ENCODE measurements at places on chromosomes 2 and 18.

DNA sequence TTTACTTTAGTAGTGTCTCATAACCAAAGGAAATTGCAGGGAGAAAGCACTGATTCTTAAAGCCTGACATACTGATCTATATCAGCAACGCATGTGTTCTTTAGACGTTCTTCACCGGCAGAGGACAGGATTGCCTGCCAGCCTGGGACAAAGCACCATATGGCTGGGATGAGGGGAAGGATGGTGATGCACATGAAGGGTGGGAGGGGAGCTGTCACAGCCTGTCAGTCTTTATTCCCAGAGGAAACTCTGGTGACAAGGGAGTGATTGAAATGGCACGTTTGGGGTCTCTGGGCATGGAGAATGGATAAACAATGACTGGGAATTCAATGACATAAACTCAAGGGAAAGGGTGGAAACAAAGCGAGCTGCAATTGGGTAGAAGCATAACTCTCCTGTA, 808.1 kb downstream of the DCC start:
- DNase-seq = no peak

- no peak for DNase-seq
Measured at GRCh38 chr2:111178730-111179405, 58.2 kb downstream of the BCL2L11 start.

- DNase-seq = peak; percentile 28
Measured at GRCh38 chr2:196535742-196536141, 103.8 kb upstream of the CCDC150 start.

- no peak for DNase-seq
Measured at GRCh38 chr18:35513181-35513936, 15.6 kb upstream of the INO80C start.

- DNase-seq = no peak
Measured at GRCh38 chr2:210421916-210422315, 54.6 kb downstream of the LANCL1 start.

GRCh38 chr2:71882949-71883472, 264.7 kb downstream of the CYP26B1 start:
- peak; percentile 45 for DNase-seq

DNA sequence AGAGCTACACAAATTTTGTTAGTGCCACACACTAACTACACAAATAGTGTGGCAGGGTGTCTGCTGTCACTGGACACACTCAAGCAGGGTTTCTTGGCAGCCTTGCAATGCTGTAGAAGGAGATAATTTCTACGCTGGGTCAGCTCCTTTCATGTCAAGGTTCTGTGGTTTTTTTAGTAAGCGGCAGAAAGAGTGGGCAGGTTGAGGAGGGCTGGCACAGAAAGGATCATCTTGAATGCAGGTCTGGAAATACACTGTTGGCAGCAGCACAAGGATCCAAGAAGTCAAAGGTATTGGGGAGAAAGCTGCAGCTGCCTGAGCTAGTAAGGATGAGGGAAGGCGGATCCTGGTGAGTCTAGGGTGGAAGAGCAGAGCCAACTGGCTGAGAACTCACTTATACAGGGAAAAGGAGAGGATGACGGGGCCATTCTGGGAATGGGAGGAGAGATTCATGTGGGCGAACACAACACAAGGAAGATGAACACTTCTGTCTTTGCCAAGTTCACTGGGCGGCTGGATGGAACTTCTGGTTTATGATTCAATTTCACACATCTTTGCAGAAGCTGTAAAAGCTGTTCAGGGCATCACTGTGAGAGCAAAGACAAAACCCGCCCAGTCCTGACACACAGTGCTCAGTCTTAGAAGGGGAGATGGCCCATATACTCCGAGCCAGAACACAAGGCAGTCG, 16.9 kb upstream of the CYRIA start:
- DNase-seq = no peak

GRCh38 chr2:98648451-98648850, 40.1 kb downstream of the UNC50 start:
- no peak for DNase-seq

GRCh38 chr18:48713309-48713708, 174.5 kb downstream of the CTIF start:
- no peak for DNase-seq

- DNase-seq = no peak
Measured at GRCh38 chr2:164110515-164110914, 374.7 kb upstream of the FIGN start.

DNA sequence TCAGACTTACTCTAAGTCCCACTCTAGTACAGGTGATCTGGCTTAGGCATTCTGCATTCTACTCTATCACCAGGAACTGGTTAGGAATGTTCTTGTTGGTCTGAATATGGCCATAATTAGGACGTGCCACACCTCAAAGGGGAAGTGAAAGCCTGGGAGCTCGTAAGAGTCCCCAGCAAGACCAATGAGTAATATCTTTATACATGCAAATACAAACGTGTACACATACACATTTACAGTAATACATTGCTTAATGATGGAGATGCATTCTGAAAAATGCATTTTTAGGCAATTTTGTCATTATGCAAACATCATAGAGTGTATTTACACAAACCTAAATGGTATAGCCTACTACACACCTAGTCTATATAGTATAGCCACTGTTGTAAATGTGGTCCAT, 19.5 kb upstream of the ERCC3 start:
- DNase-seq = no peak

- no peak for DNase-seq
Measured at GRCh38 chr18:29226213-29226612, 1049.3 kb upstream of the CDH2 start.

GRCh38 chr2:105425936-105426625, 27.2 kb upstream of the FHL2 start:
- DNase-seq = no peak

- no peak for DNase-seq
Measured at GRCh38 chr2:141137122-141137693, 993.6 kb downstream of the LRP1B start.
